H9 (cell line): ENCODE measurements at places on chromosomes 16 and 17. TPM values are rescaled to one million over a fixed set of nuclear protein-coding genes. Genes with fewer than 3 reads are reported as not detected.

Gene AOC2
- 5.7 and 7.1 TPM in 2 replicates for total RNA-seq

Gene KRT17
- total RNA-seq, result 1.1 and 1.5 TPM in 2 replicates

Gene DOC2B
- 1.9 and 2.1 TPM in 2 replicates for total RNA-seq

Gene CRHR1
- 0.42 and 0.52 TPM in 2 replicates for total RNA-seq

Gene MYH8
- total RNA-seq, result not detected in 2 replicates

Gene KRT39
- total RNA-seq, result not detected in 2 replicates

Gene CCL18
- not detected in 2 replicates for total RNA-seq

Gene GSG1L
- 0.35 and 0.83 TPM in 2 replicates for total RNA-seq

Gene C16orf92
- not detected in 2 replicates for total RNA-seq

Gene COX4I1
- total RNA-seq, result 506 and 520 TPM in 2 replicates

Gene GPR142
- 0.33 TPM in 1 of 2 replicates, not detected in the other for total RNA-seq

Gene MGAT5B
- 4.6 and 4.9 TPM in 2 replicates for total RNA-seq

Gene PYDC1
- 0.70 and 2.1 TPM in 2 replicates for total RNA-seq

DNA sequence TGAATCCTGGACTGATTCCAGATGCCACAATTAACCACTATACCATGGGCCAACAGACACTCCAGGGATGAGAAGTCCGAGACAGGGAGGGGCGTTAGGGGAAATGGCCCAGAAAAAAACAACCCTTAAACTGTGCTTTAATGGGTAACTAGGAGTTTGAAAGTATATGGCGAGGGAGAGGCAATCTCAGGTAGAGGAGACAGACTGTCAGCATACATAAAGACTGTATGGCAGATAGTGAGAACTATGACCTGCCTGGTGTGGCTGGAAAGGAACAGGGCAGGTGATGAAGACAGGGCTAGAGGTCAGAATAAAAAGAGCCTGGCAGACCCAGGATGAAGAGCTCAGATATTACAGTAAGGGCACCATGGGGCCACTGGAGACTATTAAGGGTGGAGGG is 8.1 kb downstream of the ZZEF1 start:
- no peak for DNase-seq

- no peak for DNase-seq
These were observed 93.4 kb downstream of the IRF8 start for GRCh38 chr16:85992359-85992758.

GRCh38 chr16:46711106-46712058 is 21.9 kb downstream of the ORC6 start:
- no peak for DNase-seq

GRCh38 chr17:1626333-1626732 is 2.3 kb downstream of the SLC43A2 start:
- no peak for DNase-seq

- no peak for DNase-seq
These were observed 1.8 kb downstream of the SNX20 start for GRCh38 chr16:50679266-50679665.

- DNase-seq, result no peak
These were observed 65.8 kb upstream of the MRTFB start for GRCh38 chr16:14005335-14005734.

GRCh38 chr17:5299383-5299782 is 17.3 kb downstream of the RABEP1 start:
- no peak for DNase-seq

- no peak for DNase-seq
These were observed 349 bp upstream of the SLC6A2 start for GRCh38 chr16:55655381-55655896.

DNA sequence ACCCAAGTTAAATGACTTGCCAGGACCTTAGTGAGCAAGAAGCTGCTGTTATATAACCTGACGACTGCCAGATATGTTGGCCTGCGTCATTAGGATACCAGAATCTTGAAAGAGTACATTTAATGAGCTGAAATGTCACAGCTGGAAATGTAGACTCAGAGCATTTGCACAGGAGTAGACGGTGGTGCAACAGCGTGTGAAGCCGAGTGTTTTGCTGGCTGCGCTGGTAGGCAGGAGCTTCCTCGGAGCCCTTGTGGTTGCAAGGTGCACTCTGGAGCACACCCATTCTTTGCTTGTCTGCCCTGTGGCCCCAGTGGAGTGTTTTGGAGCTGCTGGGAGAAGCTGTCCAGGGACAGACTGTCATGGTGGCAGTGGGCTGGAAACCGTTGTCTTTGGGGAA is 79.3 kb downstream of the BANP start:
- DNase-seq, result no peak

DNA sequence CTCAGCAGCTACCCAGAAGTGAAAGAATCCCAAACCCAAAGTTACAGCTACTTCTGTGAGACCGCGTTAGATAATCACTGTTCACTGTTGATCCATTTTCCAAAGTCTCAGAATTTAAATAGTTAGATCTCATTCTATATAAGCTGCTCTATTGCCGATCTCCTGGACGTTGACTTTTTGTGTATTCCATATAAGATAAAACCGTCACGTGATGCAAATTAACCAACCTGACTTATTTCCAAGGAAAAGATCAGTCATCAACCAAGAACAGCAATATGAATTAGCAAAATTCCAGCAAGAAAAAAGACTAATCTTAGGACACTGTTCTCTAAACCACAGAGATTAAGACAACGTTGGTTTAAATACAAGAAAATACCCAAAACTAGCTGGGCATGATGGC is 8.3 kb downstream of the ACOX1 start:
- no peak for DNase-seq

GRCh38 chr16:67910158-67910557 is 17.1 kb downstream of the PSKH1 start:
- DNase-seq, result no peak

- no peak for DNase-seq
These were observed 50.3 kb upstream of the PHOSPHO1 start for GRCh38 chr17:49280918-49281317.

GRCh38 chr17:67125417-67125816 is 81.1 kb downstream of the CACNG1 start:
- DNase-seq, result no peak

DNA sequence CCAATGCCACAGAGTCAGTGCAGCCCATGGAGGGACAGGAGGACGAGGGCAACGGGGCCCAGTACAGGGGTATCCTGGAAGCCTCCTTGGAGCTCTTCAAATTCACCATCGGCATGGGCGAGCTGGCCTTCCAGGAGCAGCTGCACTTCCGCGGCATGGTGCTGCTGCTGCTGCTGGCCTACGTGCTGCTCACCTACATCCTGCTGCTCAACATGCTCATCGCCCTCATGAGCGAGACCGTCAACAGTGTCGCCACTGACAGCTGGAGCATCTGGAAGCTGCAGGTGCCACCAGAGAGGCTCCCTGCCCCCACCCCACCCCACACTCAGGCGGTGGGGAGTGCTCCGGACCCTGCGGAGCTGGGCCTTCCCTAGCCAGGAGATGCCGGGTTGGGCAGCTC is 16.6 kb downstream of the TRPV2 start:
- peak; percentile 36 for DNase-seq

DNA sequence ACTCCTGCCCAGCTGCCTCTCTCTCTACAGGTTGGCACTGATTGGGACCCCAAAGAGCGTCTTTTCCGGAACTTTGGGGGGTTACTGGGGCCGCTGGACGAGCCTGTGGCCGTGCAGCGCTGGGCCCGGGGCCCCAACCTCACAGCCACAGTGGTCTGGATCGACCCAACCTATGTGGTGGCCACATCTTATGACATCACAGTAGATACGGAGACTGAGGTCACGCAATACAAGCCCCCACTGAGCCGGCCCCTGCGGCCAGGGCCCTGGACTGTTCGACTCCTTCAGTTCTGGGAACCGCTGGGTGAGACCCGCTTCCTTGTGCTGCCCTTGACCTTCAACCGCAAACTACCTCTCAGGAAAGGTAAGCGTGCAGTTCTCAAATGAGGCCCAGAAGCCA is 12.3 kb downstream of the XYLT2 start:
- no peak for DNase-seq

- peak; percentile 91 for DNase-seq
These were observed 20.4 kb upstream of the BEAN1 start for GRCh38 chr16:66406534-66407221.

- DNase-seq, result no peak
These were observed 3.6 kb downstream of the ZNF267 start for GRCh38 chr16:31876951-31877828.

DNA sequence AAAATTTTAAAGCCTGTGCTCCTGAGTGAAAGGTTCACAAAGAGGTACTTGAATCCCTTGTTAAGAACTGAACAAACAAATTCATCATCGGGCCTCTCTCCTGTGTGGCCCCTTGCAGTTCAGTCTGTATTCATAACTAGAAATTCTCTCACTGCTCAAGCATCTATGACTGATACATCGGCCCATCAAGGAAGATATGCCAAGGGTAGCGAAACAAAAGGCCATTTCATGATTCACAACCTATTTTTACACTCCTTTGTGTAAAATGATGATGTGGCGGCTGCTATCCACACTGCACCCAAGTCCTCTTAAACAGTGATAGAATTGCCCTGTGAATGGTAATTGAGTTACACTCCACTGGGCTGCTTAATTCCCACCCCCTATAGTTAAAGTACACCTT is 204.6 kb downstream of the STX8 start:
- DNase-seq, result no peak

DNA sequence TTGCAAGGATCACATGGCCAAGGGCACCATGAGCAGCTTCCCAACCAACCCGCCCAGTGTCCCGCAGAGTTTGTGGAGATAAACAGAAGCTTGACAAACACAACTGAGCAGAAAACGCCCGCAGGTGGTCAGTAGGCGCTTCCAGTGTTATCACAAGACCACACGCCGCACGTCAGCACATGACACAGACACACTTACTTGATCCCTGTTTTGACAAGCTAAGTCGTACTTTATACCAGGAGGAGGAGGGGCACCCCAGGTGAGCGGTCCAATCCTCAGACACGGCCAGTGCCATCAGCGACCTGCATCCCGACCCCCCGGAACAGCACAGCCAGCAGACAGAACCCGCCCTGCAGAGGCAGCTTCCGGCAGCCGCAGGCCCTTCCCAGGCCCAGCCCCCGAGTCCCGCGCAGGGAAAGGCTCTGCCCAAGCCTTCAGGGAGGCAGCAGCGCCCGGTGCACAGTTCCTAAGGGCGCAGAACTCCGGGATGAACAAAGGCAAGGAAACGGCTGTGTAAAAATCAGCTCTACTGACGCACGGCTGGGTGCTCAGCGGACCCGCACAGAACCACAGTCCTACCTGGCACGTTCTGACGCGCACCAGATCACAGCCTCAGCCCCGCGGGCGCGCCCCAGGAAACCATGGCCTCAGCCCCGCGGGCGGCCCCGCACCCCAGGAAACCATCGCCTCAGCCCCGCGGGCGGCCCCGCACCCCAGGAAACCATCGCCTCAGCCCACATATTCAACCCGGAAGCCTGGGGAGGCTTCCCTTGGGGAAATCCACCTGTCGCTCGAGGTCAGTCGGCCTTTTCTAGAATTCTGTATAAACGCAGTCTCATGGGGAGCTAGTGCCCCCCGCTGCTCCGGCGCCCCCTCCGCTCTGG is 27.8 kb downstream of the AXIN1 start:
- no peak for DNase-seq

- peak; percentile 70 for DNase-seq
These were observed 4.9 kb upstream of the CBX4 start for GRCh38 chr17:79843816-79844800.

DNA sequence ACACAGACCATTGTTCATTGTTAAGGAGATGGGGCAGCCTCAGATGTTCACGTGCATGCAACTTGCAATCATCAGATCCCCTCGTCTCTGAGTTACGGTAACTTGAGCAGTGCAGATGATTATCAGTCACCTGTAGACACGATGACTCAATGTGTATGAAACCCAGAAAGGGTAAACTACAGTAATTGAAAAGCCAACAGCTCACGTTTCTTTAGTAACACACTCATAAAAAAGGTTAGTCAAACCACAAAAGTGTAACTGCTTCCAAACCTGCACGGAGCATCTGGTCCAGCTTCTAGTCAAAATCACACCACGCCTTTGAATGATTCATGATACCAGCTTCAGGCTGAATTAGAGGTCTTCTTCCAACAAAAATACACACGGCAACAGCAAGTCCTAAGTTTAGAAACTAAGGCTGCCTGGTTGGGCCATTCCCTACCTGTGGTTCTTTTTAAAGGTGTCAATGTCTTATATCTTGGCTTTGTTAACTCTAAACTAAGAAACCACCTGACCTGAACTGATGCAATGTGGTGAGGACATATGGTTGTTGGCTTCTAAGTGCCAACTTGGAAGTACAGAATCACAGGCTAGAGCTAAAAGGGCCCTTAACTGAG is 32.3 kb downstream of the GRB7 start:
- no peak for DNase-seq

- DNase-seq, result no peak
These were observed 20.5 kb downstream of the COG7 start for GRCh38 chr16:23432176-23433128.

- peak; percentile 29 for DNase-seq
These were observed 14.0 kb downstream of the RPH3AL start for GRCh38 chr17:338442-339192.

DNA sequence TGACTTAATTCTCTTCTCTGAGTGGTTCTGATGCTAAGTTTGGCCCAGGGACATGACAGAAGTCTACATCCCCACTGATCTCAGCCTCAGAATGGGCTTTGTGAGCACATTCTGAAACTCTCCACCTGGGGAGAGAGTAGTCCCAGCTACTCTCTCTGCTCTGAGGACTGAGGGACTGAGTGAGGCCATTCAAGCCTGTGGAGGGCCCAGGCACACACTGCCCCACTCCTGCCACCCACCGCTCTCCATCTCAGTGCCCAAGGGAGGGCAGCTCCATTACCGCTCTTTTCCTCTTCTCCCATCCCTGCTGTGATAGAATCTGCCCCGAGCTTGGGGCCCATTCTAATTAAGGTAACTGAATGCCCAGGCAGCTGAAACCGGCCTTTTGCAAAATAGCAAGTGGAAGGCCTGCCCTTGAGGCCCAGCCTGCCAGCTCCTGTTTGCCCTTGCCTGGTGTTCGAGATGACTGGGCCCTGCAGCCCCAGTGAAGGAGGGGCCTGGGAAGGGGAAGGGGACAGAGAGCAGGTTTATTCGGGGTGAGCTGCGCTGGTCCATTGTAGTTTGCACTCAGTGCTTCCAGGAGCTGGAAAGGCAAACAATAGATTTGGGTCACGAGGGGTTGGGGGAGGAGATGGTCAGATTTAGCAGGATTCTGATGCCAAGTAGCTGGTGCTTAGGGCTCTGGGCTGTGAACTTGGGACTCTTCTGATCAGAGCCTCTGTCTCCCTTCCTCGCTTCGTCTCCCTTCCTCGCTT is 76.2 kb downstream of the RAB11FIP4 start:
- no peak for DNase-seq

GRCh38 chr16:87702325-87702811 is 63.4 kb downstream of the KLHDC4 start:
- DNase-seq, result peak; percentile 71

GRCh38 chr16:29978564-29979270 is 5.0 kb downstream of the TAOK2 start:
- no peak for DNase-seq

DNA sequence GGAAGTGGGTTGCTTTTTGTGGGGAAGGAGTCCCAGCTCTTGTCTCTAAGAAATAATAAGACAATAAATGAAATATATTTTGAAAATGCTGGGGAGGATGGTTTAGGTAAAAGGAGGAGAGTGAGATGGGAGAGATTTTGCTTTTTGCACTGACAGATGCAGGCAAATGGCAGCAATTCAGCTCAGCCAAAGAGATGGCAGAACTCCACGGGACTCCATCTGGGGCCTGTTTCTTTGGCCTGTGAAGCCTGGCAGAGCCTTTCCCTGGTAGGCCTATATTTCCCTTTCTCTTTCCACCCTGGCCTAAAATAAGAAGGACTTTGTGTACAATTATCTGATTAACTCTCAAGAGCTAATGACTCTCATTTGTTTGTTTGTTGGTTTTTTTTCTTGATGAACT is 1525.1 kb downstream of the CDH11 start:
- no peak for DNase-seq

- no peak for DNase-seq
These were observed 152.3 kb downstream of the PCTP start for GRCh38 chr17:55903028-55903690.
